Activated CD4-positive, alpha-beta T cell treated with anti-CD3 and anti-CD28 coated beads, Interleukin-2, amount 50 U/mL, for 1 hour (primary cell): ENCODE measurements at places on chromosomes 5 and 9.

DNA sequence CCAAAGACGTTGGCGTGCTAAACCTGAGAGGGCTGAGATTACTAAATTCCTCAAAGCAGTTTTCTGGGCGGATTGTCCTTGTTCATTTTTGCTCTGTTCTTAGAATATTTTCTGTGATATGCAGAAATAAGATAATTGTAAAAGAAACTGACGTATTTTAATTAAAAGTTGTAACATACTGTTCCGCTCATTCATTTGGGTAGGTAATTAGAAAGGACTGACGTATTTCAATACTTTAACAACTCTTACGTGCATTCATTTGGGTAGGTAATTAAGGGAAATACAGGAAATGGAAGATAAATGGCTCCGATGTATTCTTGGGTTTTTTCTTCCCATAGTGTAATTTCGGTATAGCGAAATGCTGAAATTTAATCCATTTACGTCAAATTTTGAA, 1.1 kb downstream of the OSTF1 start:
- DNase-seq = no peak

GRCh38 chr5:128579639-128580038, 41.6 kb upstream of the FBN2 start:
- DNase-seq = no peak

- DNase-seq = no peak
These were observed 27.9 kb upstream of the CDKN2B start for GRCh38 chr9:22036866-22037626.

GRCh38 chr9:96299823-96300222, 2.2 kb downstream of the HSD17B3 start:
- DNase-seq = no peak

- no peak for DNase-seq
These were observed 12.2 kb upstream of the CARD19 start for GRCh38 chr9:93083592-93084470.

- DNase-seq = peak; percentile 51
These were observed 9.1 kb upstream of the RNF130 start for GRCh38 chr5:180080486-180081280.
